ENCODE measurements at places on chromosomes 1 and 21.

DNA sequence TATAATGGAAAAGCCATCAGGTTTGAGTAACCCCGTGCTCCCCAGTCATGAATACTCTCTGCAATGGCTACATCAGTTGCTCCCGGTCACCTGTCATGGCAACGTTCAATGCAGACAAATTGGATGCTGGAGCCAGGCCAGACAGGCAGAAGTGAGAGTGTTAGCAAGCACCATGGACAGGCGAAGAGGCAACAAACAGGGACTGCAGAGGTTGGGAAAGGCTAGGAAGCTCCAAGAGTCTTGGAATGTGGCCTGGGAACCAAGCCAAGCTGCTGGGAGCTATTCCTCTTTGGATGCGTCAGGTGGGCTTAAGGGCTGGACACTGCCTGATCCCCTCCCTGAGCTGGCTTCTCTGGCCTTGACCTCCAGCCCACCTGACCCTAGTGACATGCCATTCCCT, 102.9 kb downstream of the ACTL8 start:
- no peak for DNase-seq

GRCh38 chr21:45613881-45614280, 29.6 kb upstream of the PCBP3 start:
- DNase-seq = no peak

DNA sequence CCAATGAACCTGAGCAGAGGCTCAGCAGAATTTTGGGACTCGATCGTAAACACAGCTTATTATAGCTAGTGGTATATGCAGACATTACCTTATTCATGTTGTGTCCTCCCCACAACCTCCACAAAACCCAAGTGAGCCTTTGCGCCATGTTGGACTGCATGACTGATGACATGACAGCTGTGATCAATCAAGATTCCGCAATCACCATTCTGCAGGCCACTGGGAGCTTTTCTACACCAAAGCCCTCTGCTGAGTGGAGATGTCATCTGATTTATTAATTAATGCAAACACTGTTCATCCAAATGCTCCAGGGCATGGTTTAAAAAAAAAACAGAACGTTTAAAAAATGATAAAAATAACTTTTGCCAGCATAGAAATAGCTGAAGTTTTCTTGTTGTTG, 7.9 kb upstream of the SRP9 start:
- DNase-seq = no peak

DNA sequence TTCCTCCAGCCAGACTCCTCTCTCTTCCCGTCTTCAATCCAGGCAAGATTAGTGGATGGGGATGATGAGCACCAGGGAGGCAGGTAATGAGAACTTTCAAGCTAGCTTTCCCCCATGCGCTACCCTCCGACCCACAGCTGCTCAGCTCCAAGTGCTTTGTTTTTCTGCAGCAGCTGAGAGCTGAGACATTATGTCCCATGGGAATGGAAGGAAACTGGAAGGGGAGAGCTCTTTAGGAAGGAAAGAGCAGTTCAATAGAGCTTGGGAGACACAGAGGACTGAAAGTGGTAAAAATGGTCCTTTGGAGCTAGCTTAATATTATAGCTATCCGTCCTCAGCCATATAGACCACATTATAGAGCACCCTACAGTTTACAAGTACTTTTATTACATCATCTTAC, 39.8 kb downstream of the RAB3B start:
- DNase-seq = no peak

DNA sequence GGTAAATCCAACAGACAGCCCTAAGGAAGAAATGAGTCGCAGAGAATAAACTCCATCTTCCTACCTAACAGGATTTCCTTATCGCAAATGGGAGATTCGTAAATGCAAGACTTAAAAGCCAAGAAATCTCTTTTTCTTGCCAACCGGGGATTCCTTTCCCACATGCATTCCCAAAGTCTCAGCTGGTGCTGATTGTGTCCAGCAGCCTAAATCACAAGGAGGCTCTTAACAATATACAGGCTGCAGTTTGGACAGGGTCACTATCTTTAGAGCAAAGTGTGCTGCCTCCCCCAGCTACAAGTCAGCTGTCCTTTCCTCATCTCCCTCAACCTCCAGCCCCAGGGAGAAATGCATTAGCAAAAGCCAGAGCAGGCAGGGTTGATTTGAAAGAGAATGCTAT, 189.8 kb upstream of the PLXNA2 start:
- DNase-seq = no peak

- DNase-seq = no peak
These were observed 42.6 kb downstream of the PKN2 start for GRCh38 chr1:88726697-88727096.

DNA sequence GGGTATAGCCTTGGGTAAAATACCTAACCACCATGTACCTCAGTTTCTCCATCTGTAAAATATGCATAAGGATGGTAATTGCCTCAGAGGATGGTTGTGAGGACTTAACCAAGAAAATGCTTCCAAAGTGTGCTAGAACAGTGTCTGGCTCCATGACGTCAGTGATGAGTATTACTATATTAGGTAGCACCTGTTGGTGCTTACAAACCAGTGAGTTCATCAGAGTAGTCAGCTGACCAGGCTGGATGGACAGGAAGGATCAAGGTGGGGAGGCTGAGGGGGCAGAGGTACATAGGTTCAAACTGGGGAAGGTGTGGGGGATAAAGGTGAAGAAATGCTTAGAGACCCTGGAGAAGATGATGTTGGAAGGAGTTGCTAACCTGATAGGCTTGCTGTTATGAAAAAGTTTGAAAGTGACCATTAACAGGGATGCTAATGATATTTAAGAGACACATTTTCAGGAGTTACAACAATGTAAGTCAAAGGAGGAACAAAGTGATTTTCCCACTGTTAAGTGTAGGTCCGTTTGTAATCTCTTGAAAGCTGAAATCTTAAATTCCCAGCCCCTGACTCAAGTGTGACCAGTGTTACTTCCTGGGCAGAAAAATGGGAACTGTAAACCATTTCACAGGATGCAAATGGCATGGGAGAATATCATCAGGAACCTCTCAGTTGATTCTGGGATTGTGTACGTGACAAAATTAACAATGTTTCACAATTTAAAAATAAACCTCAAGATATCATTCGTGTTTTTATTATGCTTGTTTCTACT, 4.4 kb downstream of the NTPCR start:
- DNase-seq = no peak

DNA sequence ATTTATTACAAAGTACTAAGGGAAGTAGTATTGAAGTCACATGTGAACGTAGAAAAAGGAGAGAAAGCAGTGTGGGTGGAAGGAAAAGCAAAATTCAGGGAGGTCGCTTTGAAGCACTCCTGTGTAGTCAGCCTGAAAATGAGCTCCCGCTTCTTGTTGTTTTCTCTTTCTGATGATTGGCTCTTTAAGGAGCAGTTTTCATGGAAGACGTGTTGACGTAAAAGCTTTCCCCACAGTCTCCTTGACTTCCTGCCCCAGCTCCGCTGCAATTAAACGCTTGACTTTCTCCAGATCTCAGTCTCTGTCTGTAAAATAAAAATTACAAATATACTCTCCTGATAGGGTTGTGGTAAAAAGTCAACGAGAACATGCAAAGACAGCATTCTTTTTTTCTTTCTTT, 661.5 kb upstream of the ZP4 start:
- DNase-seq = no peak

- no peak for DNase-seq
These were observed 44.3 kb downstream of the ERICH3 start for GRCh38 chr1:74629283-74629682.

DNA sequence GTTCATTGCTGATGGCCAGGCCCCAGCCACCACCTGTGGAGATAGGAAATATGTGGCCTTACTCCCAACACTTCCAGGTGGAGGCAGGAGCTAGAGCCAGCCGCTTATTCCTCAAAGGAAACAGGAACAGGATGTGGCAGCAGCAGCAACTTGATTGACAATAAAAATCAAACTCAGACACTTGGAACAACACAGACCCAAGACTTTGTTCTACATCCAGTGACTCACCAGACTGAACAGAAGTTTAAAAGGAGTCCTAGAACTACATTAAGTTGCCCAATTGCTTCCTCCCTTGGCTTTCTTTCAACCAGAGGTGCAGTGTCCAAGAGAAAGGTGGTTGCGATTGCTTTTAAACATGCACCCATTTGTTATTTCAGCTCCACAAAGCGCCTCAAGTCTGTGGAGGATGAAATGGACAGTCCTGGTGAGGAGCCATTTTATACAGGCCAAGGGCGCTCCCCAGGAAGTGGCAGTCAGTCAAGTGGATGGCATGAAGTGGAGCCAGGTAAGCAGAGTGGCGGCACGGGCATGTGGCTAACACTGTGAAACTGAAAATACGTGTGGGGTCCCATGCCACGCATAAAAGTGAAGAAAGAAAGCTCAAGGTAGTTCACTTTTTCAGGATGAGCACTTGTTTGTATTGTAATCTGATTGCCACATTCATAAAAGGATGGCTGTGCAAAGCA, 276.6 kb downstream of the NFIA start:
- no peak for DNase-seq

GRCh38 chr1:159223004-159223403, 18.3 kb downstream of the ACKR1 start:
- no peak for DNase-seq

GRCh38 chr1:210076620-210077019, 138.6 kb downstream of the SYT14 start:
- DNase-seq = no peak

GRCh38 chr21:45073301-45074047, 906 bp upstream of the ADARB1 start:
- no peak for DNase-seq

GRCh38 chr1:78096976-78097375, 51.2 kb downstream of the GIPC2 start:
- DNase-seq = no peak

DNA sequence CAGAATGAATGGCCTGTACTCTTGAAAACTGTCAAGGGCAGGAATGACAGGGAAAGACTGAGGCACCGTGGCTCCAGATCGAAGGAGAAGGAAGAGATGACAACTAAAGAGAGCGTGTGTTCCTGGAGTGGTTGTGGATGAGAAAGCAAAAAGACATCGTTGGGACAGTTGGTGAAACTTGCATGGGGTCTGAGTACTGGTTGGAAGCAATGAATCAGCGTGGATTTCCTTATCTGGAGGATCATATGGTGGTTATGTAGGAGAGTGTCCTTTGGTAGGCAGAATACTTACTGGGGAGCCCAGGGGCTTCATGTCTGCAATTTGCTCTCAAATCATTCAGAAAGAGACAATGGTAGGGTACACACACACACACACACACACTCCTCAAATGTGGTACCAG, 13.9 kb downstream of the LEMD1 start:
- DNase-seq = no peak

DNA sequence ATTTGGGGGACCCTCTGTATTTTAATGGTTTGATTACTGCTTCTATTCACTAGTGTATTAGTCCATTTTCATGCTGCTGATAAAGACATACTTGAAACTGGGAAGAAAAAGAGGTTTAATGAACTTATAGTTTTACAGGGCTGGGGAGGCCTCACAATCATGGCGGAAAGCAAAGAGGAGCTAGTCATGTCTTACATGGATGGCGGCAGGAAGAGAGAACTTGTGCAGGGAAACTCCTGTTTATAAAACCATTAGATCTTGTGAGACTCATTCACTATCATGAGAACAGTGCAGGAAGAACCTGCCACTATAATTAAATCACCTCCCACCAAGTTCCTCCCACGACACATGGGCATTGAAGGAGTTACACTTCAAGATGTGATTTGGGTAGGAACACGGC, 464.5 kb upstream of the RGS18 start:
- DNase-seq = no peak

DNA sequence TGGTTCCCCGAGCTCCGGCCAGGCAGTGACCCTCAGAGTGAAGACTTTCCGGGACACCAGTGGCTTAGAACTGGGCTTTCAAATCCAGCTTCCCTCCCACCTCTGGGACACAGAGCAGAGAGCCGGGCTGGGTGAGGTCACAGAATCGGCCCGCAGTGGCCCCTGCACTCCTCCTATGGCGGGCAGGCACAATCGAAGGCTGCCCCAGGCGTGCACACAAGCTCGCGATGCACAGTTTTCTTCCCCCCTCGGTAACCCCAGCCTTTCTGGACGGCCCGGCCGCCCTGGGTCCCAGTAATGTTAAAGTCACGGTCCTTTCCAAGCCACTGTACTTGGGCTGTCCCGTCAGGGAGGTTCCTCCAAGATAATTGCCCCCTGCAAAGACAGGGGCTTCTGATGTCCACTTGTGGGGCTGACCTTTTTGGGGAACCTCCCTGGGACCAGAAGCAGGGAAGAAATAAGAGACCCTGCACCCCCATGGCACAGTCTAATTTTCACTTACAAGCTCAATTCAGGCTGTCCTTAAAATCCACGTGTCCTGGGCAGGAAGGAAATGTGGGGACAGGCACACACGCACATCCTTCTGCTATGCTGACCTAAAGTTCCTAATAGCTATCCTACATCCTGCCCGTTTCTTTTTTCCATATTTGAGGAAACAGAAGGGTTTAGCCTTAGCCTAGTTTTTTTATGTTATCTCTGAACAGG, 13.7 kb downstream of the TFF3 start:
- DNase-seq = no peak

GRCh38 chr1:65278376-65279069, 30.8 kb upstream of the DNAJC6 start:
- no peak for DNase-seq

- DNase-seq = no peak
These were observed 135.3 kb downstream of the ADSS2 start for GRCh38 chr1:244316407-244316806.

- DNase-seq = no peak
These were observed 134.2 kb upstream of the HP1BP3 start for GRCh38 chr1:20921285-20921684.

DNA sequence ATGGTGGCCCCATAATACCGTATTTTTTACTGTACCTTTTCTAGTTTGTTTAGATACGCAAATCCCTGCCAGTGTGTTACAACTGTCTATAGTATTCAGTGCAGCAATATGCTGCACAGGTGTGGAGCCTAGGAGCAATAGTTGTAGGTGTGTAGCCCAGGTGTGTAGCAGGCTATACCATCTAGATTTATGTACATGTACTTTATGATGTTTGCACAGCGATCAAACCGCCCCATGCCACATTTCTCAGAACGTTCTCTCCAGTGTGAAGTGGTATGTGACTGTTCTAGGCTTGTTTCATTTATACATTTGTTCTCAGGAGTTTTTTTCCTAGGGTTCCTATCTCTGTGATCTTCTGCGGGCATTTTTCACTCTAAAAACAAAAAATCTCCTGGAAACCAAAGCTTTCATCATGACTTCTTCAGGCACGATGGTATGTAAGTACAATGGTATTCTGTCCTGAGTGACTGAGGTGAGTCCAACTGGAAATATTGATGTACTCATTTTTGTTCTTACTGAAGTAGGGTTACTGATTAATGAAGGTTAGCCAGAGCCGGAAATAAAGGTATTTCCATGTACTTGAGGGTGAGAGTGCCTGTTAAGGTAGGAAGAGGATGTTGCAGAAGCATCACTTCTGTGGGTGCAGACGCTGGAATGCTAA, 153.0 kb downstream of the GABPA start:
- DNase-seq = no peak

- no peak for DNase-seq
These were observed 8.8 kb upstream of the AHCYL1 start for GRCh38 chr1:109975718-109976117.

All from SHP77 treated with DMSO at 0.1 percent for 48 hours (cell line).